NCI-H510A (cell line): ENCODE measurements at places on chromosomes 13 and 19.

GRCh38 chr19:10289167-10289835, 451 bp upstream of the ICAM5 start:
- no peak for DNase-seq

DNA sequence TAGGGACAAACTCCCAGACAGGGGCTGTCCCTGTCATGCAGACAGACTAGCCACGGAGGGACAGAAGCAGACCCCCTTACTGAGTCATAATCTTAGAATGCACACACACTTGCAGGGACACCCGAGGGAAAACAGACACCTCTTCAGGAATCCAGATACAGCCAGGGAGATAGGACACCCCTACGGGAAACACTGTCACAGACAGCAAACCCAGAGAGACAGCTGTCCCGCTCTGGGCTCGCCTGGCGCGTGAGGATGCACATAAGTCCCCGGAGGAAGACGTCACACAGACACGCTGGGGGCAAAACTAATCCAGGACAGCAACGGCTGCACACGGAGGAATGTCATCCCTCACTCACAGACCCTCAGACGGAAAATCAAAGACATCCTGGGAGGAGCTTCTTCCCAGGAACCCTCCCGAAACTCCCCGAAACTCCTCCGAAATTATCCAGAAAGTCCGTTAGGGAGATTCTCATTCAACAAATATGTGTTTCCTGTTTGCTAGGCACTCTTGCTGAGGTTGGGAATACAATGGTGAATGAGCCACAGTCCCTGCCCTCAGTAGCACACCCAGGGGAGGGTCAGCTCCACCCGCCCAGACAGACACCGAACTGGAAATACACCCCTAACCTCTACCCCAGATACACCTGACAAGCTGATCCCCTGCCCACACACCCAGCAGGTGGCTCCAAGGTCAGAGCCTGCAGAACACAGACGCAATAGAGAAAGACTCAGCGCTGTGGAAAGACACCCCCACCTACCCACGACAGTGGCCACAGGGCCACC, 15.2 kb upstream of the TOMM40 start:
- no peak for DNase-seq

DNA sequence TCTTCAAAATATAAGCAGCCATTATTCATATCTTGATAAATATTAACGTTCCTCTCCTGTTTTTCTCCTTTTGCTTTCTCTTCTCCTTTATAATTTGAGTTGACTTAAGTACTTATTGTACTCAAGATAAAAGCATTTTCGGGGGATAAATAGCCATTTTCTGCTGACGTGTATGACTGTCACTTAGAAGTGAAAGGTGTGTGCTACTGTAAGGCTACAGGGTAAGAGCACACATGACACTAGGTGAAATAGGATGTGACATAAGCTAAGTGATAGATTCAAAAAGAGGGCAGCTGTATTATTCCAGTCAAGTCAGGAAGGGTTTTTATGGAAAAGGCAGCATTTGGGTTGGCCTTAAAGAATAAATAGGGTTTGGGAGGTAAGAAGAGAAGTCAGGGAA, 128.5 kb downstream of the GPC6 start:
- no peak for DNase-seq

DNA sequence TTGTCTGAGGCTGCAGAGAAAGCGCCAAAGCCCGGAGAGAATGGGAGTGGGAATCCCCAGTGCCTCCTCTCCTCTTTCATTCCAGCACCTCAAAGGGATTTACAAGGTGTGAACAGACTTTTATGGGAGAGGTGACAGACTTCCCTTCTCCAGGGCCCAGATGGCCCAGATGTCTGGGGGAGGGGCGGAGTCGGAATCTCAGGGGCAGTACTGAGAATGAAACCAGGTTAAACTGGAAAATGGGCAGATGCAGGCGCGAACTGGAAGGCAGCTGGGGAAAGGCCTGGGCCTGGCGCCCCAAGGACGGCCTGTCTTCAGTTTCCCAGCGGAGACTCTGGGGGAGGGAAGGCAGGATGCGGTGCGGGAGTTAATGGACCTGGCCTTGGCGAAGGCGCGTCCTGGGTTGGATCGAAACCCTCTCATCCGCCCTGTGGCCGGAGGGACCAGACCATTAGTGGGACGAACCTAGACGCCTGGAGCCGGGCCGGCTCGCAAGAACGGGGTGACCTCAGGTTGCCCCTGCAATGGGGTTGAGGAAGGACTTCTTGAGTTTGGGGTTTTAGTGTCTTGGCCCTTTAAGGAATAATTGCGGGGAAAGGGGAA, 592 bp upstream of the TRIP10 start:
- no peak for DNase-seq

DNA sequence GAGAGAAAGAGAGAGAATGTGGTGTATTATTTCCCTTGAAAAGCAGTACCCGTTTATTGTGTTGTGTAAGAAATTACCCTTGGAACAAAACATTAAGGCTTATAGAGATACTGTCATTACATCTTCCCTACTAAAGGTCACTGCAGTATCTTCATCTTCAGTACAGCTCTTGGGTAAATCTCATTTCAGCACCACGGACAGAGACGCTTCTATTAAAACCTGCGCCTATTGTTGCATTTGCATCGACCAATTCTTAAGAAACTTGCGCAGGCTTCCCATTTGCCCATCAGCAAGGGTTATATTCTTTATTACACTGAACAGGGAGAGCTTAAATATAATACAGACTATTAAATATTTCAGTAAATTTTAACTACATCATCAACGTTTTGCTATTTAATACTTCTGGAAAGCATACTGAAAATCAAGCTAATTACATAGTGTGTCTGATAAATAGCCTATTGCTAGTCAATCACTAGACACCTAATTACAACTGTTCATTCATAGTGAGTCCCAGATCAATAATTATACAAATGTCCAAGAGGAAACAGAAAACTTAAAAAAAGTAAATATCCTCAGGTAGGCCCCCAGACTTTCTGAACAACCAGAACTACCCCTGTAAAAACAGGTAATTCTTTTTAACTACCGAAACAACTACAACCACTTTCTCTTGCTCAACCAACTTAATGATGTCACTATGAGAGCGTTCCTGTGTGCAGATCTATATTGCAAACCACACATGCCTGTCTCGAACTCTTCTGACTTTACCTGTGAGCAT, 350.6 kb downstream of the LIG4 start:
- DNase-seq: peak; percentile 16

DNA sequence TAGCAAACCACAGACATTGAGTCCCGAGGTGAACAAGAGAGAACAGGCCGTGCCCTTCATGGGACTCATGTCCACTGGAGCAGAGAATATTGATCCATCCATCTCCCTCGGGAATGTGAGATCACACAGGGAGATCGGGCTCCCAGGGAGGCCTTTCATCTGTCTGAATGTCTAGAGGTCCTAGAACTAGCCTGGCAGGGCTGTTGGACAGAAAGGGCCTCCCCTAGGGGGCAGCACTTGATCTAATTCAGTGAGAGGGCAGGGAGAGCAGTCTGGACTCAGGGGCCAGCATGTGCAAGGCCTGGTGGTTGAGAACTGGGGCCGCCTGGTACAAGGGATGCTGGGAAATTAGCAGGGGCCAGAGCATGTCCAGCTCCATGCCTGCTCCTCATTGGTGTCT, 4.3 kb downstream of the RUVBL2 start:
- peak; percentile 54 for DNase-seq

DNA sequence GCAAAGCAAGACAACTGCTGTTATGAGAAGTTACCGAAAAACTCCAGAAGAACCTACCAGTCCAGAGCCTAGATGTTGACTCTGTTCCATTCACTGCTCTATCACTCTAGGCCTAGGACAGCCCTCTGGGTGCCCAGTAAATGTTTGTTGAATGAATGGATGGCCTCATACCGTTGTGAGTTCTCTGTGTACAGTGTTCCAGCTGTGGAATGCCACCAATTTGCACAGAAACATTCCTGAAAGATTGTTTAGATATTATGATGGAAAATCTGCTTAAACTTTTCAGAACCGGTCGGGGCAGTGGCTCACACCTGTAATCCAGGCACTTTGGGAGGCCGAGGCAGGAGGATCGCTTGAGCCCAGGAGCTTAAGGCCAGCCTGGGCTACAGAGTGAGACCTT, 1.3 kb upstream of the FBL start:
- DNase-seq: no peak

GRCh38 chr13:106088085-106088484, 447.4 kb downstream of the EFNB2 start:
- no peak for DNase-seq

GRCh38 chr13:43470610-43471009, 316.2 kb downstream of the ENOX1 start:
- no peak for DNase-seq

DNA sequence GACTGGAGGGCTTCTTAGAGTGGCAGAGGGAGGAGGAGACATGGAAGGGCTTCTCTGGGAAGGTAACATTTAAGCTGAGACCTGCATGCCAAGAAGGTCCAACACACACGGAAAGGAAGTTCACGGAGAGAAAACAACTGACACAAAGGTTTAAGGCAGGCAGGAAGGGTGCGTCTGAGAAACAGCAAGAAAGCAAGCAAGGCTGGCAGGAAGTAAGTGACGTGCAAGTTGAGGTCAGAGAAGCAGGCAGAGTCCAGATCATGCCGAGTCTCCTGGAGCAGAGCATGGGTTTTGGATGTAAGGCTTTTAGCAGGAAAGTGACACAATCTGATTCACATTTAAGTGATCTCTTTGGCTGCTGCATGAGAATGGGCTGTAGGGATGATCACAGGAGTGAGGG, 60.5 kb downstream of the ATP7B start:
- DNase-seq: no peak

DNA sequence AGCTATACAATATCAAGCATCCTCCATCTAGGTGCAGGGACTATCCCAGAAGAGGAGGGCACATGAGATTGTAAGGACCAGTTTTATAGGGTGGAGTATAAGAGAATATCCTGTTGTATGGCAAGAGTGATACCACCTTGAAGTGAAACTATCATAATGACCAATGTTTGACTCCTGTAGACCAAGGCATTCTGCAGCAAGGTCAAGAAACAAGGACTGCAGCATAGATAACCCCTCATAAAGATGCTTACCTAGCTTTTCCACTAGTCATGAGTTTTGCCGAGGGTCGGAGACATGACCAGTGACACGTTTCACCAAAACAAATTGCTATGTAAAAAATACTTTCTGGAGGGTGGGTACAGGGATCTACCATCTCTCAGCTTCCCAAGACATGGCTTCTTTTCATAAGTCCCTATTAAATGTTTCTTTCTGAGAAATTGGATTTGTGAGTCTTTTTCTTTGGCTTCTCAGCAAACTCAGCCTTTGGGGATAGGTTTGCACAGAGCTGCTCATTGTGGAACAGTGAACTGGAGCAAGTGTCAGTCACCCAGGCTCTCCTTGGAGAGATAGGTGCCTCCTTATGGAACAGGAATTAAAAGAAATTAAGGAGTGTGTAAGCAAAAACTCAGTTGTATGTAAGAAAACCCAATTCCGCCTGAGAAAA, 28.2 kb upstream of the CYSLTR2 start:
- DNase-seq: no peak

DNA sequence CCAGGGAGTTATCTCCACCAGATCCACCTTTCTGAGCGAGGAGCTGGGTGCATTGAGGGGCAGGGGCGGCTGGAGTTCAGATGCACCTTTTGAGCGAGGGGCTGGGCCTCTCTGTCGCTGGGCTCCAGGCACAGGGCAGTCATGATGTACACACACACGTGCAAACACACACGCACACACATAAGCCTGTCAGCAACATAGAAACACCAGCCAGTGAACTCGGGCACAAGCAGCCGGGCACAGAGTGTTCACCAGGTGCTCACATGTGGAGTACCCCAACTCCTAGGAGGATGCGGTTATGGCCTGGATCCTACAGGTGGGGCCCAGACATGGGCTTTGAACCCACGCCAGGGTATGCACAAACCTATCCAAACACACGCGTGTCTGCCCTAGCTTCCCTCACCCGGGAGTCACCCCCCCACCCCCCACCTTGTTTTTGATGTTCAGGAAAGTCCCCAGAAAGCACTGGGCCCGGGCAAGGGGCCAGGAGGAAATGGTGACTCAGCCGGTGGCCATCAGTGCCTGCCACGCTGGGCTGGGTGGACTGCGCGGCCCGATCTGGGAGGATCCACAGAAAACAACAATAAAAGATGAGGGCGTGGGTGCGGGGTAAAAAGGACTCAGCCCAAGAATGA, 13.3 kb downstream of the ARRDC2 start:
- no peak for DNase-seq

- no peak for DNase-seq
These were observed 6.9 kb downstream of the CBARP start for GRCh38 chr19:1230783-1231489.

- DNase-seq: peak; percentile 16
These were observed 977 bp downstream of the IRGQ start for GRCh38 chr19:43594710-43595604.

- no peak for DNase-seq
These were observed 182.5 kb downstream of the POU4F1 start for GRCh38 chr13:78420814-78421213.

- DNase-seq: peak; percentile 59
These were observed 186.2 kb downstream of the EFNB2 start for GRCh38 chr13:106349080-106349931.
